Fibroblast of skin of abdomen (primary cell): ENCODE measurements at places on chromosomes 3 and 15.

GRCh38 chr3:57706462-57706861, 13.6 kb upstream of the DENND6A start:
- peak; percentile 87 for DNase-seq

GRCh38 chr3:128585189-128585588, 65.4 kb downstream of the RPN1 start:
- no peak for DNase-seq

DNA sequence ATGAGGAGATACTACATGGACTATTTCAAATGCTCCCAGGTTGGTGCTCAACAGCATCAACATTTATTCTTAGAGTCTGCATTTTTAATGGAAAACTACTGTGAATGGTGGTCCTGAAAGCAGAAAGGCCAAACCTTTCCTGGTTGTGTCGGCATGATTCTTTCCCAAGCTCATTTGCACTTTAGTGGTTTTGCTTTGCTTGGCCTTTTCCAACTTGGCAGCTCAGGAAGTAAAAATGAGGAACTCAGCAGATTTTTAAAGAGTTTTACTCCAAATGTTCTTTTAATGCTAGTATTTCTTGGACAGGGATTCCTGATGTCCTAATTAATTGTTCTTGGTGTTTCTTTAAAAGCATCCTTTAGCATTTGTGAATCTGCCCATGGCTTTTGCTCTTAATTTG, 197.4 kb downstream of the SLC9A9 start:
- no peak for DNase-seq

GRCh38 chr3:4885316-4885715, 93.9 kb upstream of the BHLHE40 start:
- peak; percentile 27 for DNase-seq

DNA sequence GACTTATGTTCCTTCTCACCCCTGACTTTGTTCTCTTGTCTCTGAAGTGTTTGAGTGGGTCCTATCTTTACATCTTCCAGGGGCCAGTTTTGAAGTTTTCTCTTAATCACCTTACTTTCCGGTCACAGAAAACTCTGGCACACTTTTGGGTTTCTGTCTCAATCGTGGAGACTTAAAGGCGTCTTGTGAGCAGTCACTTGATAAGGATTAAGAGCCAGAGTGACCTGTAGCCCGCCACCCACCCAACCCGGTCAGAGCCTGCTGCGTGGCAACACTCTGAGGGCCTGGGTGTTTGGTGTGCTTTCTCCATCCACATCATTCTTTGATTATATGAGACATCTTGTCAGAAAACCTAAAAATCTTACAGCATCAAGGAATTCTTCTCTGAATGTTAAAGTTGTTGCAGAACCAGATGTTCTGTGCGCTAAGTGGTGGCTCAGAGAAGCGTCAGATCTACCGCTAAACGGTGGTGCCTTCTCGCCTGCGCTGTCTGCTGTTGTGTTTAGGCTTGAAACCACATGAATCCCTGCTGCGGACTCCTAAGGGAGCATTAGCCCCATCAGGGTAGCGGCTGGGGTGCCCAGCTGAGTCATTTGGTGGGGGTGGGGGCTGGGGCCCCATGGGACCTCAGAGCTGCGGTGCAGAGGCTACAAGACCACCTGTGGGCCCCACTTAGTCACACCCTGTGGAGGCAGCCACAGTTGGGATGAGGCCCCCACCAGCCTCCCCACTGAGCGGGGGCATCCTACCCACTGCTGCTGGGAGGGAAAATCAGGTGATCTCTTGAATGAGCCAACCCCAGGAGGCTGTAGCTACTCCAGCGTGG, 158.7 kb upstream of the BHLHE40 start:
- no peak for DNase-seq

- DNase-seq: peak; percentile 90
These were observed 75.0 kb downstream of the FEM1B start for GRCh38 chr15:68352401-68353062.
